ENCODE measurements at places on chromosomes 6 and 20.

DNA sequence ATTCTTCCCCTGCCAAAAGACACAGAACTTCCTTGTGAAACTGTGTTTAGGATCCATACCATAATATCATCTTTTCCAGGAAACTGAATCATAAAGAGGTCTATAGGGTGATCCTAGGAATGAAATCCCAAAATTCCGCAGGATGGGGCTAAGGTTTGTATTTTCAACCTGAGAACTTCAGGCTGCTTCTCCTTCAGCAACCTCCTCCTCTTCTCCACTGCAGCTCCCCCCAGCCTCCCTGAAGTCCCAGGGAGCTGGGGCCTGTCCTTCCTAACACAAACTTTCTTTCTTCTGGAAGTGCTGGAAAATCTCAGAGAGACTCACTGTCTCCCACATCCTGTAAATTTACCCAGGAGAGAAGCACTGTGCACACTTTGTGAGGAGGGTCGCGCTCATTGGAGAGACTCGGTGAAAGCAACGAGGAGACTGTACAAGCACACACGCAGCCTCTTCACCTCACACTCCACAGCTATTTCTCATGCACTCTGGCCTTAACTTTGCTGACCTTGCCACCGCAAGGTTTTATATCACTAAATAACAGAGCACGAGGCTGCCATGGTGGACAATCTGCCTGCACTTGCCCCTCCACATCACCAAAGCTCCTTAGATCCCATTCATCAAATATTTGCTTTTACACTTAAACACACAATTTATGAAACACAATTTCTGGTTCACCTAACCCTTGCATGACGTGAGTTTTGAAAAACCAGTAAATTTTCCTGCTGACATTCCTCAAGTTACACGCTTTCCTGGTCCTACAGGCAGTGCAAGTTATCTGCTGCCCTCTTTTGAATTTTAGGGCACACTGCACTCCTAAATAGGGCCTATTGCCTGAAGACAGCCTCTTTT lies 14.3 kb downstream of the ID4 start:
- peak; percentile 90 for DNase-seq

DNA sequence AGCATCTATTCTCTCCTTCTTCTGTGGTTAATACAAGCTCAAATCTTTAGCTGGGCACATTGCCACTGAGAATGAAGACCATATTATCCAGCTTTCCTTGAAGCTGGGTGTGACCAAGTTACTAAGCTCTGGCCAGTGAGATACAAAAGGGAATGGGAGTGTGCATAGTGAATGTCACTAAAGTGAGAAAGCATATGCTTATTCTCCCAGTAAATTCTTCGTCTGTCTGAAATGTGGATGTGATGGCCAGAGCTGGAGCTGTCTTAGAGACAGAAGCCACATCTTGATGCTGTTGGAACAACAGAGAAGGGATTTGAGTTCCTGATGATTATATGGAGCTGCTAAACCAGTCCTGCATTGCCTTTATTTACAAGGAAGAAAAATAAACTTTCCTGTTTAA lies 60.1 kb downstream of the SESN1 start:
- no peak for DNase-seq

GRCh38 chr20:57842720-57843119 lies 132.9 kb upstream of the PMEPA1 start:
- no peak for DNase-seq

- no peak for DNase-seq
These were observed 7.1 kb downstream of the AMD1 start for GRCh38 chr6:110881546-110882273.

- peak; percentile 80 for DNase-seq
These were observed 378.9 kb upstream of the CITED2 start for GRCh38 chr6:139753198-139753861.

- DNase-seq: no peak
These were observed 312.2 kb upstream of the SOX4 start for GRCh38 chr6:21281366-21281765.

DNA sequence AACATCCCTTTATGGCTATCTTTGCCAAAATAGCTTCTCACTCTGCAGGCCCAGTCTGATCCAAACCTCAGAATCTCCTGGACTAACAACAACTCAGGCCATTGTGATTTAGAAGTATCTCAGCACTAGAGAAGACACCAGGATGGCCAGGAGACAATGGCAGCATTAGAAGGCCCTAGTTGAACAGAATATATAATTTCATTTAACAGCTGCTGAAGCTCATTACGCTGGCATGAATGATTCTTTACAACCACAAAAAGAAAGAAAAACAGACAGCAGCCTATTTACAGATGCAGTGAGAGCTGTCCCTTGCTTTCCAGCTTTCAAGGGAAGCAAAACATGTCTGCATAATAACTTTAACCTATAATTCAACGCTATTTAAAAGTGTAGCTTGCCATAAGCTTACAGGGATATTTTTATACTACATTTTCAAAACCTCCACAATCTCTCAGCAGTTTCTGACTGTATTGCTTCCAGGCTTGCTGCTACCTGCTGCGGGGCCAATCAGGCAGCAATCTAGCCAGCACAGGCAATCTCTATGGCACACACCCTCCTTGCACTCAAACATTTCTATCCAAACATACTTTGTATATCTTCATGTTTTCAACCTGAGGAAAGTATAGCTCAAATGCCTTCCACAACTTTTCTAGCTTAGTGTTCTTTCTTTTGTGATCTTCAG lies 107.3 kb downstream of the OGFRL1 start:
- no peak for DNase-seq

GRCh38 chr20:33337531-33338165 lies 54.6 kb downstream of the BPIFB1 start:
- no peak for DNase-seq

DNA sequence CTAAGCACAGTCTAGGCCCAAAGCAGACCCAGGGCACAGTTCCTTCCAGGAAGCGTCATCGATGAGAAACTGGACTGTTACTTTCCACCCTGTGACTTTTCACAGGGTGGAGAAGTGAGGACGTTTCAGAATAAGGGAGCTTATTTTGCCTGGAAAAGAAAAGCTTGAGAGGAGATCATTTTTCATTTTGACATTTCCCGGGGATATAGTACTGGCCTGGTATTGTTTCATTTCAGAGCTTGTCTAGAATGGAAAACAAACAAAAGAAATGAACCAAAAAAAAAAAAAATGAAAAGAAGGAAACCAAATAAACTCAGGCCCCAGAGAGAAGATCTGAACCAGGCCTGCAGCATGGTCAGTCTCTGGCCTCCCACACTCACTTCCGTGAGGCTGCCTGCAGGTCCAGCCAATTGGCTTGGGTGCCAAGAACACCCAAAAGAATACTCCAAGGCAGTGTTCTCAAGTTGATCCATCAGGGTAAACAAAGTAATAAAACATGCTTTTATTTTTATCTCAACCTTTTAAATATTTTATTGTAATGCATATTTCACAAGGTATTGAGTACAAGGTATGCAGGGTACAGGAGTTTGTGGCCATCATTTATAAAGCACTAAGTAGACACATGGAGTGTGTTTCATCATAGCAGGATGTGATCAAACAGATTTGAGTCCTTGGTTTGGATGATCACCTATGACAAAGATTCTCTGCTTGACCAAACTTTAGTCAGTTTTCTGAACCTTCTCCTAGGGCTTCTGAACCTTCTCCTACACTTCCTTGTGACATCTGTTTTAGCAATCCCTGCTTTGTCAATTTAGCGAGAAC lies 176.9 kb upstream of the GGTLC1 start:
- DNase-seq: no peak

DNA sequence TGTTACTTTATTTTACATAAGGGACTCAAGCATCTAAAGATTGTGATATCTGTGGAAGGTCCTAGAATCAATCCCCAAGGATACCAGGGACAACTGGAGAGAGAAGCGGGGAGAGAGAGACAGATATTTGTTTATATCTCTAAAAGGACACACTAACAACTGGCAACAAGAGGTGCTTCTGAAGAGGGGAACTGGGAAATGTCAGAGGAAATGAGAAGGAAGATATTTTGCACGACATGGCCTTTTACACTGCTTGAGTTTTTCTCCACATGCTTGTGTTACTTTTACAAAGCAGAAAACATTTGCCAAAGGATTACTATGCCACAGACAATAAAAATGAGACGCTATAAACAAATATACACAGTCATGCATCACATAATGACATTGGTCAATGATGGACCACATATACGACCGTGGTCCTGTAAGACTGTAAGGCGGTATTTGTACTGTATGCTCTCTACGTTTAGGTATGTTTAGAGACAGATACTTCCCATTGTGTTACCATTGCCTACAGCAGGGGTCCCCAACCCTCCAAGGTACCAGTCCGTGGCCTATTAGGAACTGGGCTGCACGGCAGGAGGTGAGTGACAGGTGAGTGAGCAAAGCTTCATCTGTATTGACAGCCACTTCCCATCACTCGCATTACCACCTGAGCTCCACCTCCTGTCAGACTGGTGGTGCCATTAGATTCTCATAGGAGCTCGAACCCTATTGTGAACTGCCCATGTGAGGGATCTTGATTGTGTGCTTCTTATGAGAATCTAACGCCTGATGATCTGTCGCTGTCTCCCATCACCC lies 64.6 kb upstream of the PTPN1 start:
- DNase-seq: no peak

GRCh38 chr20:45016089-45016671 lies 49.9 kb downstream of the STK4 start:
- peak; percentile 57 for DNase-seq

DNA sequence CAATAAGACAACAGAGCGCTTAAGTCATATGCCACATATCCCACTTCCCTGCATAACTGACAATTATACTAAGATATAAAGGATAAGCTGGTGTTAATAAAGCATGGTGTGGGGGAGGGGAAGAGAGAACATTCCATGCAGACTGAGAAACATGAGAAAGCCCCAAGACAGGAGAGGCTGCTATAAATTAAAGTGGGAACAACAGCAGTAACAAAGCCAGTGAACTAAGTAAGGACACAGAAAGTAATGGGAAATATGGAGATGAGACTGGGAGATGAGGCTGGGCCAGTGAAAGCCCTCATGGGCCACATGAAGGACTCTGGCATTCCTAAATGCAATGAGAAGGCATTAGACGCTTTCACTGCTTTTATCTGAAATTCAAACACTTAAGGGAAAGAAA lies 41.3 kb downstream of the SESN1 start:
- DNase-seq: no peak

DNA sequence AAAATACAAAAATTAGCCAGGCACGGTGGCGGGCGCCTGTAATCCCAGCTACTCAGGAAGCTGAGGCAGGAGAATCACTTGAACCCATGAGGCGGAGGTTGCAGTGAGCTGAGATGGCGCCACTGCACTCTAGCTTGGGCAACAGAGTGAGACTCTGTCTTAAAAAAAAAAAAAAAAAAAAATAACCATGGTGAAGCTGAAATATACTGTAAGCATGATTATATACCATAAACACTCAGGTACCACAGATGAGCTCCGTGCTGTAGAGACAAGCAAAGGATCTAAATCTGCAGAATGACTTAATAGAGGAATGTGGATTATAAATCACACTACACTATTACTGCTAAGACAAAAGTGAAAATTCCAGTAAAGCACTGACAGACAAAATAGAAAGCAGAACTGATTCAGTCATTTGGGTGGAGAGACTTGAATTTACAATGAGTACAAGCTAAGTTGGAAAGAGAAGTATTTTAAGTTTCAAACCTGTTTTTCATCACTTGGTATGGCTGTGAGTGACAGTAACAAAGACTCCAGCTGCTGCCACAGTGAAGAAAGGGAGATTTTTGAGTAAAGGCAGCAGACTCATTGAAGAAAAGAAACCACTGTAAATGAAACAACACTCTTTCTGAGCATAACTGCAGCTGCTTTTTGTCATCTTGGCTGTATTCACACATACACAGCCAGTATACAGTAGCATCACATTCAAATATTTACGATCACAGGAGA lies 322.1 kb downstream of the RNGTT start:
- DNase-seq: no peak

GRCh38 chr20:33826270-33826897 lies 15.2 kb downstream of the CHMP4B start:
- DNase-seq: no peak

DNA sequence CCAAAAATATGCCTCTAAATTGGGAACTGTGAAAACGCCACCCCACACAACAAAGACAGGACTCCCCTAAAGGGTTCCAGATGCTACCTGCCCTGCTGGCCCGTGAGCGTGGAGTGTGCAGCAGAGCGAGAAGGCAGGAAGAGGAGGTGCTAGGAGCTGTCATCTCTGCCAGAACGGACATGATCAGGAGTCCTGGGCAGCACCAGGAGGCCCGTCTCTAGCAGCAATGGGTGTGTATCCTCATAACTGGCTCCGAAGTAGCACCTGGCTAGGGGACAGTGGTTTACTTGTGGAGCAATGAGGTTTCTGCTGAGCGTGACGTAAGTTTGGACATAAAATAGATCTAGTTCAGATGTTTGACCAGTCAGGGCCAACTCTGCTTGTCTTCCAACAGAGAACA lies 226.0 kb downstream of the CDH4 start:
- no peak for DNase-seq

GRCh38 chr6:27872642-27873020 lies 39.6 kb downstream of the OR2B2 start:
- DNase-seq: no peak

- DNase-seq: no peak
These were observed 337.1 kb upstream of the MAN1A1 start for GRCh38 chr6:119686644-119687043.

GRCh38 chr6:166343150-166343487 lies 774 bp upstream of the SFT2D1 start:
- DNase-seq: no peak

- no peak for DNase-seq
These were observed 6.9 kb upstream of the CABLES2 start for GRCh38 chr20:62413896-62414481.

GRCh38 chr20:35342154-35342769 lies 50.0 kb upstream of the FAM83C start:
- peak; percentile 48 for DNase-seq

GRCh38 chr6:38279963-38280588 lies 359.7 kb downstream of the BTBD9 start:
- no peak for DNase-seq

GRCh38 chr6:52990342-52990741 lies 4.7 kb downstream of the GSTA4 start:
- DNase-seq: no peak

- no peak for DNase-seq
These were observed 19.0 kb downstream of the HECA start for GRCh38 chr6:139153855-139154254.

GRCh38 chr6:11043378-11043960 lies 636 bp downstream of the ELOVL2 start:
- DNase-seq: peak; percentile 37

DNA sequence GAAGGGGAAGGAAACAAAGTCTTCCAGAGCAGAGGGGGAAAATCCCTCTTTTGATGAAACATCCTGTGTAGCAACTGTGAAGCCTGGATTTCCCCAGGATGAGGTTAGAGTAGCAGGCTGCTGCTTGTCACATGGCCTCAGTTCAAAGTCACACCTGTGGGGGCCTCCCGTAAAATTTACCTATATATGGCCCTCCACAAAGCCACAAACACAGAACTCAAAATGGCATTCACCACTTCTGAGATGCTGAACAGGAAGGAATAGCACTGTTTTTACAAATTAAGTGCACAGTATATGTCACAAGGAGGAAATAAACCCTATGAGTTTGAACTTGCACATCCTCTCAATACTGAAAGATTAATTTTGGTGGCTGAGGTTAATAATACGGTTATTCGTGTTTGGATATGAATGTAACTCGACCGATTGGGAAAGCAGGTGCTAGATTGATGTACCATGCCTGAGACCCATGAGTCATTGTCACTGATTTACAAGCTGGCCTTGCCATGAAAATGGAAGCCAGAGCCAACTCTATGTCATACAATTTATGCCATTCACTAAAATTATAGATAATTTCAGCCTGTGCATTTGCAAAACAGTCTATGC lies 70.6 kb downstream of the SGK1 start:
- no peak for DNase-seq

- DNase-seq: no peak
These were observed 28.5 kb upstream of the TMEM14A start for GRCh38 chr6:52642368-52642767.

- DNase-seq: peak; percentile 93
These were observed 68.5 kb downstream of the PLEKHG1 start for GRCh38 chr6:150667977-150668716.

Data from fibroblast of pulmonary artery (primary cell).